HTR-8/SVneo (cell line): ENCODE measurements at places on chromosomes 12 and 14.

- DNase-seq, result no peak
Observed at GRCh38 chr12:91441993-91442952, 259.7 kb upstream of the DCN start.

DNA sequence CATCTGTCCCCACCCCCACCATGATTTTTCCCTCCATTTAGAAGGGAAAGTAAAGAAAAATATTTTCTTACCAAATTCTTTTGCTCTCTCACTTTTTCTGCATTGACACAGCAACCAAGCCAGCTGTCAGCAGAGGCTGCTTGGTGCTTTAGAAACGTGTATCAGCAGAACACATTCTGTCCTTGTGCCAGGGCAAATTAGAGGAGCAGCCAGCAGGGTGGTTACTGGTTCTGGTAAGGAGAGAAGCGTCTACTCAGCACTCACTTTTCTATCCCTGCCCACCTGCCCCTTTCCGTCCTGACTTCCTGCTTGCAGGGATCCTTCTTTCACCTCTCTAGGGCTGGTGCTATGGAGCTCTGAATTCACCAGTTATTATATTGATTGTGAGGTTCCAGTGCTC, 327.5 kb upstream of the PDE3A start:
- no peak for DNase-seq

- no peak for DNase-seq
Observed at GRCh38 chr14:77988970-77989369, 181.2 kb upstream of the NRXN3 start.

GRCh38 chr14:35878272-35879150, 52.4 kb downstream of the BRMS1L start:
- peak; percentile 75 for DNase-seq

DNA sequence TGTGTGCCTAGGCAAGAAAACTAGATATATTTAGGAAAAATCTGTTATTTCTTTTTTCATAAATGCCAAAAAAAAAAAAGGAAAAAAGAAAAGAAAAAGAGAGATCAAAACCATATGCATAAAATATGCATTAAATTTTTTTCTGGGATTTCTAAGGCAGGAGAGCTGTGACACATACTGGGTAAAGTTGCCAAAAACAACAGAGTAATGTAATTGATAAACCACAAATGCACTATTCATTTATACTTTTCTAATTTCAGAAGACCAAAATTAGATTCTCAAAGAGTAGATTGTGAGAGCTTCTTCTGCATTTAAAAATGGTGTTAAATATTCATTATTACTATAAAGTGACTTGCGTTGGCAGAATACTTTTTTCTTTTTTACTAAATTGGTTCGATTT, 673.8 kb upstream of the MGAT4C start:
- DNase-seq, result no peak

GRCh38 chr12:13075118-13075480, 28.4 kb downstream of the GSG1 start:
- DNase-seq, result no peak

GRCh38 chr14:75342762-75343599, 64.4 kb downstream of the FOS start:
- DNase-seq, result no peak

DNA sequence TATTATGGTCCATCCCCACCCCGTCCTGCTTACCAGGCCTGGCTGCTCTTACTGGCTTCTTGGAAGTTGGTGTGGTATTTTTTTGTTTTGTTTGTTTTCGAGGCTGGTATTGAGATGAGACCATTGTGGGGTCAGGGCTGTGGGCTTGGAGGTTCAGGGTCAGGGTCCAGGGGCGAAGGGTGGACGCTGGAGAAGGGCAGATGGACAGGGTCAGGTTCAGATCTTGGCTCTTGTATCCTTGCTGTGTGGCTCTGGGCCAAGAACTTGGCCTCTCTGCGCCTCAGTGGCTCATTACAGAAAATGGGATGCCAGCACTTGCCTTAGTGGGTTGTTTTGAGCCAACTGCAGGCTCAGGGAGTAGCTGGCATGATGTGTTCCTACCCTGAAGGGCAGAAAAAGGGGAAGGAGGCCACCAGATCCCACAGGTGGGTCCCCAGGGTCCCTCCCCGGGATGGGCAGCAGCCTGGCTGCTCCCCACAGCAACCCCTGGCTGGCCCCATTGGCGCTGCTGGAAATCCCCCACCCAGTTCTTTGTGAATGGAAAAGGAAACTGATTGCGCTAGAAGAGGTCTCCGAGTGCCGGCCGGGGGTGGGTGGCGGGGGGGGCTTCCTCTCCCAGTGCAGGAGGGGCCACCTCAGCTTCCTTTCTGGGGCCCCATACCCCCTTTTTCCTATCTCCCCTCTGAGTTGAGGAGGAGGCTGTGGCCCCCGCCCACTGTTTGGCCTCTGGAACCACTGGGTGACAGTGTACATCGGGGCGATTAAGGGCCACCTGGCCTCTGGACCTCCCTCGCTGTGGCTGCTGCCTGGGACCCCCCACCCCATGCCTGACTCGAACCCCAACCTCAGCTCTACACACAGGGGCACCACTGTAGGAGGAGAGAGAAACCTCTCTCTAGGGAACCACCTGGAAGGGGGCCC, 25.0 kb downstream of the SH2B3 start:
- no peak for DNase-seq

- peak; percentile 31 for DNase-seq
Observed at GRCh38 chr14:103716091-103716801, 636 bp downstream of the ZFYVE21 start.

- DNase-seq, result no peak
Observed at GRCh38 chr12:120939523-120939922, 35.4 kb upstream of the SPPL3 start.

GRCh38 chr12:64098709-64099354, 123.3 kb downstream of the KICS2 start:
- no peak for DNase-seq

DNA sequence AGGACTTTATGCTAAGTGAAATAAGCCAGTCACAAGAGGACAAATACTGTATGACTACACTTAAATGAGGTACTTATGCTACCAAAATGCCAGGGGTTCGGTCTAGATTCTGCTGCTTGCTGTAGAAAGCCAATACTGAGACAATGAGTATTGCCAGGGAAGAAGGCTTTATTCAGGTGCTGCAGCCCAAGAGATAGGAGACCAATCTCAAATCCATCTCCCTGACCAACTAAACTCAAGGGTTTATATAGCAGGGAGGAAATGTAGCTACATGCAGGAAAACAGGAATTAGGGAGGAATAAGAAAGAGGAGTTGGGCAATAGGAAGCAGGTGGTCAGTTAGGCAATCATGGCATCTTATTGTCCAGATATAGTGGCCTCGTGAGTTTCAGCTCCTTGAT, 12.2 kb upstream of the FICD start:
- DNase-seq, result no peak
